ENCODE measurements at places on chromosomes 13 and 19. TPM values are rescaled to one million over a fixed set of nuclear protein-coding genes. Genes with fewer than 3 reads are reported as not detected.

Gene PAN3
- 8.1 TPM for total RNA-seq

DNA sequence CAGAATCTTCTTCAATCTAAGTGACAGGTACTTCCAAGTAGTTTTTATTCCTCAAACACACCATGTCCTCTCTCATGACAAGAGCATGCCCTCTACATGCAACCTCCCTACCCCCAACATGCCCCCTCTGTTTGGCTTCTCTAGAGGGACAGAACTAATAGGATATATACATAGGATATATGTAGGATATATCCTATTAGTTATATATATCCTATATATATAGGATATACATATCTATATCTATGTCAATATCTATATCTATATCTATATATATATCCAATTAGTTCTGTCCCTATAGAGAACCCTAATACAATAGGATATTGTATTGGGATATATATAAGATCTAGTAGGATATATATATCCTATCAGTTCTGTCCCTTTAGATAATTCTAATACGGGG, 701.9 kb upstream of the MIR17HG start:
- no peak for DNase-seq

Gene DOCK9
- 60.6 TPM for total RNA-seq

Gene PCDH20
- not detected for total RNA-seq

DNA sequence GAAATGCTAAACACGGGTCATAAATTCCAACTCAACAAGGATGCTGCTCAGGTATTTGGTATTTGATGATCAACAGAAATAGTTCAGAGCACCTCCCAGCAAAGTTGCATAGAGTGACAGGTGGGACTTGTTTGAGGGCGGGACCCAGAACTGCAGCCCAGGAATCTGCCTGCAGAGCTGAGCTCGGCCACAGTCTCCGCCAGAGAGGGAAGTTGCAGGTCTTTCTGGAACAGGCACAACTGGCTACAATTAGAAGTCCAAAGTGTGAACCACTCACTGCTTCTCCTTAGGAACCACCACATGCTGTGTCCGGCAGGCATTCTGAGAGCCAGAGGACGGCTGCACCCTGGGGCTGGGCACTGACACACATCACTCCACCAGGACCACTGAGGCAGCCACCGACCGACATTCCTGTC, 1.1 kb downstream of the SLC15A1 start:
- DNase-seq = no peak

DNA sequence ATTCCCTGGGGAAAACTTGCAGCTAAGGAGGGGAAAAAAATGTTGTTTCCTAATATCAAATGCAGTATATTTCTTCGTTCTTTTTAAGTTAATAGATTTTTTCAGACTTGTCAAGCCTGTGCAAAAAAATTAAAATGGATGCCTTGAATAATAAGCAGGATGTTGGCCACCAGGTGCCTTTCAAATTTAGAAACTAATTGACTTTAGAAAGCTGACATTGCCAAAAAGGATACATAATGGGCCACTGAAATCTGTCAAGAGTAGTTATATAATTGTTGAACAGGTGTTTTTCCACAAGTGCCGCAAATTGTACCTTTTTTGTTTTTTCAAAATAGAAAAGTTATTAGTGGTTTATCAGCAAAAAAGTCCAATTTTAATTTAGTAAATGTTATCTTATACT, 33.6 kb downstream of the TNFSF11 start:
- DNase-seq = no peak

DNA sequence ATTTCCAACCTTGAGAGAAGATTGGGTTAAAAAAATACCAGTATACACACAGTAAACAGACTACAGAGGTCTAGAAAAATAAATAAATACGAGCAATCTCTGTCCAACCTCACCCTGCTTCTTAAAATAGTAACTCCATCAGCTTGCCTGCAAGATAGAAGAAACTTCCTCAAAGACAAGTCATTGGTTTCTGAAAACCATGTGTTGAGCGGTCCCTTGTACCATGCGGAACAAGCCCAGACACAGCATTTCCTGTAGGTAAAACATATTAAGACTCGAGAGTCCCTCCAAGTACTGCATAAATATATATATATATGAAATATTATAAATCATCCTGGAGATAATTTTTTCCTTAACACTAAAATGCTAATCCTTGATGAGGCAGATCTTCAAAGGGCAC, 157.4 kb downstream of the MZT1 start:
- no peak for DNase-seq
